ENCODE measurements at places on chromosomes 16 and 17.

DNA sequence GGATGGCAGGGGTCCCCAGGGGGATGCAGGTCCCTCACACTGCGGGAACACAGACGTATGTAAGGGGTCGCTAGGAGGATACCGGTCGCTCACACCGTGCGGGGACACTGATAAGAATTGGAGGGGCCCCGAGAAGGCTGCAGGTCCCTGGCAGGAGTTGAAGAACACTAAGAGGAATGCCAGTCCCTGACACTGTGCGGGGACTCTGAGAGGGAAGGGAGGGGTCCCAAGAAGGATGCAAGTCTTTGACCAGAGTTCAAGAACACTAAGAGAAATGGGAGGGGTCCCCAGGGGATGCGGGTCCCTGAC, 510 bp downstream of the ERCC4 start:
- DNase-seq, result no peak

DNA sequence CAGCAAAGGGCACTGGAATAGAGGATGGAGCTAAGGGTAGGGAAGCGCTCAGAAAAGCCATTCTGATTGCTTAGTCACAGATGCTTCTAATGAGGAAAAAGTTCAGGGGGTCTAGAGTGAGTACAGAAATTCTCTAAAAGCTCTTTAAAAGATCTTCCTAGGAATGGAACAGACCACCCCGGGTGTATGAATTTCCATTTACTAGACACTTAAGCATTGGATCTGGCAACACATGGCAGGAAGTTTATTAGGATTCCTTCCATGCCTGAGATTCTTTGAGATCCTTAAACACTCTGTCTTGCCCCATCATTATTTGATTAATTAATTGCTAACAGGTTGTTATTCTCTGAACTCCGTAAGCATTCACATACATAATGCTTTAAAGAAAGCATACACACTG, 8.5 kb downstream of the KRTAP9-7 start:
- no peak for DNase-seq

DNA sequence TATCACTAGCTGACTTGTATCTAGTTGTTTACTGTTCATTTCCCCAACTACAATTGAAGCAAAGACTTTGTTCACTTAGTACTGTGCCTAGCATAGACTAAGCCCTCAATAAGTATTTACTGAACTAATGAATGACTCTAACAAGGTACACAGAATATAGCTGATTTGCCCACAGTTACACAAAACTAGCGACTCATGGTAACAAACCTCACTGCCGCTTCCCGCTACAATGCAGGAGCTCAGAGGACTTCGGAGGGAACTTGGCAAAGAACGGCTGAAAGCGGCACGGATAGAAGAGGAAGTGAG, 524 bp downstream of the EFTUD2 start:
- no peak for DNase-seq

DNA sequence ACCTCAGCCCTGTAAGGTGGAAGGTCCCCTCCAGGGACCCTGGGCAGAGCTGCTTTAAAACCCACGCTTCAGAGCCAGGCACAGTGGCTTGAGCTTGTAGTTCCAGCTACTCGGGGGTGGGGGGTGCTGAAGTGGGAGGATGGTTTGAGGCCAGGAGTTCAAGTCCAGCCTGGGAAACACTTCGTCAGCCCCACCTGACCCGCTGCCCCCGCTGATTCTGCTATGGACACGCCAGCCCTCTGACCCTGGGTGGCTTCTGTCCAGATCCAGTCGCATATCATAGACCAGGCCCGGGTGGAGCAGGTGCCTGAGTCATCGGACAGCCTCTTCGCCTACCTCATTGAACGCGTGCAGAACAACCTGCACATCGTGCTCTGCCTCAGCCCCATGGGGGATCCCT, 35.2 kb upstream of the KDM6B start:
- no peak for DNase-seq

DNA sequence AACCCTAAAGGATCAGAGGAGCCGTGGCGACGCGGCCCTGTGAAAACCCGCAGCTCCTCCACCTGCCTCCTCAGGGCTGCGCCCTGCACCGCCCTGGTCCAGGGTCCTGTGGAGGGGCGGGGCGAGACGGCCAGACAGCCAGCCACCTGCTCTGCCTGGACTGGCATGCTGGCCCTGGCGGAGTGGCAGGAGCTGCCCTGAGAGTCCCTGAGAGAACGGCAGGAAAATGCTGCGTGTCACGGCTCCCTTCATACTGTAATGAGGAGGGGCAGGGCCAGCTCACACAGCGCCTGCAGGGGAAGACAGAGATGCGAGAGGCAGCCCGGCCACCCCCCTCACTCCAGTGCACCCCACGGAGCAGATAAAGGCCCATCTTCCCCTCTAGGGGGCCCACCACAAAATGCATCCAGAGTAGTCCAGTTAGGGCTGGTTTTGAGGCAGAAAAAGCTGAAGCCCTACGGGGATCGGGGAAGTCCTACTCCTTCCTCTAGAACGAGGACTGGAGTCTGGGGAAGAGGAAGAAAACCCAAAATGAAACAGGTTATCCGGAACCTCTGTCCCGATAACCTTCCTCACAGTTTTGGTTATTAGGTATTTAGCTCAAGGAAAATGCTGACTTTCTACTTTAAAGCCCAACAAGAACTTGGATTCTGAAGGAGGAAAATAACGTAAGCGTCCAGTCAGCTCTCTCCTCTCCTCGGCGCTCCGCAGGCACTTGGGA, 97.6 kb upstream of the DNAH17 start:
- no peak for DNase-seq

DNA sequence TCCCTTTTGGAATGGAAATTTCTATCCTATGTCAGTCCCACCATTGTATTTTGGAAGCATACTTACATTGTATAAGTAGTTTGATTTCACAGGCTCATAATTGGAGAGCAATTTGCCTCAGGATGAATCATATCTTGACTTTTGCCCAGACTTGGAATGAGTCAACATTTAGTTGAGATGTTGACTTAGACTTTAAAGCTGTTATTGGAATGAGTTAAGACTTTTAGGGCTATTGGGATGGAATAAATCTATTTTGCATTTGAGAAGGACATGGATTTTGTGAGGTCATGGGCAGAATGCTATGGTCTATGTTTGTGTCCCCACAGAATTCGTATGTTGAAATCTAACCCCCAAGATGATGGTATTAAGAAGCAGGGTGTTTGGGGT, 12.2 kb upstream of the ZNF594 start:
- no peak for DNase-seq

DNA sequence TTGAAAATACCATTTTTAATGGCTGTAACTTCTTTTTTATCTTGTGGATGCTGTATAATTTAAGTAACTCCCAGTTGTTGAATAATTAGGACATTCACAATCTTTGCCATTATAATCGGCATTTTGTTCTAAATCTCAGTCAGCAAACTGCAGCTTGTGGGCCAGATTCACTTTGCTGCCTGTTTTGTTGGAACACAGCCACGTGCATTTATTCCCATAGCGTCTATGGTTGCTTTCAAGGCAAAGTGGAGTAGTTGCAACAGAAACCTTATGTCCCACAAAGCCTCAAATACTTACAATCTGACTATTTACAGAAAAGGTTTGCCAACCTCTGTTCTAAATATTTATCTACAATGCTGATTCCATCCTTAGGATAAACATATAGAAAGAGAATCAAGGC, 39.2 kb upstream of the TMC5 start:
- DNase-seq, result no peak

DNA sequence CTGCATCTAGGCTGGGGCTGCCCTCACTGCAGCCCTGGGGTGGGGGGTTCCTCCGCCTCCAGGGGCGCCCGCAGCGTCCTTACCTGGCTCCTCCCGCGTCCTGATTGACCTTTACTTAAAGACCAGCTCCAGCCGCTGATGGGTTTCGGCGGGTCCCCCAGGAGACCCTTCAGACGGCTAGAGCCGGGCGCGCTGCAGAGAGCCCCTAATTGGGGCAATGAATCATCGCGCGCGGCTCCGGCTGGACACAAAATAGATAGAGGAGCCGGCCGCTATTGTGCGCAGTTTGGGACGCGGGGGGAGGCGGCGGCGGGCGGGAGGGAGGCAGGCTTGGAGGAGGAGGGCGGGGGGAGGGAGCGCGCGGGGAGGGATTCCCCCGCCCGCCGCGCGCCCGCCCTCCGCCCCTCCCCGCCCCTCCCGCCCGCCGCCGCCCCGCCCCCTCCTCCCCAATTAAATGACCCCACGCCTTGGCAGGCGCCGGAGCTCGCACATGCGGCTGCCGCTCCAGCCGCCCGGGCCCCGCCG, 56.5 kb upstream of the CIBAR2 start:
- DNase-seq, result no peak

DNA sequence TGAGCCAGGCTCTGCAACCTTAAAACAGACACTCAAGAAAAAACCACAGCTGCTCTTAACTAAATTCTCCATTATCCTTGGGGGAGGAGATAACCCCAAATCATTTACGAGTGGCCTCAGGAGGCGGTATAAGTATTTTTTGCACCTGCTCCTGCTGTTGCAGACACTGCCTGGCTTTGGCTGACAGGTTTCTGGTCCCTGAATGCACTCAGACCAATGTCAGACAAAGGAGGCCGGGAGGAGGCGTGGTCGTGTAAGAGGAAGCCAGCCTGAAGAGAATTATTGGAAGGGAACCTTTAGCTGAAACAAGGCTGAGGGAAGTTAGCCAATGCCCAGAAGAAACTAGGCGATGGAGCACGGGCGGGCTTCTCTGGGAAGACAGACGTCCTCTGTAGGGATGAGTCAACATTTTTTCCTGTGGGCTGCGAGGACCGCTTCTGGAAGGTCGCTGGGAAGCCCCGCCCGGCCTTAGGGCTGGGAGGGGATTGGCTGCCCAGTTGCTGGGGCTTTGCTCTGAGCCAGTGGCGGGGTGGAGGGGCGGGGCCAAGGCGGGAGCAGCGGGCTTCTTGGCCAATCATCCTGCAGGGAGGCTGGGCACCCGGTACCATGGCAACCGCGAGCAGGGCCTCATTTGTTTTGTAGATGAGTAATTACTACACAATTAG, 82.3 kb downstream of the CCDC182 start:
- peak; percentile 37 for DNase-seq

- no peak for DNase-seq
Measured at GRCh38 chr17:77572065-77572601, 386.4 kb upstream of the TNRC6C start.

DNA sequence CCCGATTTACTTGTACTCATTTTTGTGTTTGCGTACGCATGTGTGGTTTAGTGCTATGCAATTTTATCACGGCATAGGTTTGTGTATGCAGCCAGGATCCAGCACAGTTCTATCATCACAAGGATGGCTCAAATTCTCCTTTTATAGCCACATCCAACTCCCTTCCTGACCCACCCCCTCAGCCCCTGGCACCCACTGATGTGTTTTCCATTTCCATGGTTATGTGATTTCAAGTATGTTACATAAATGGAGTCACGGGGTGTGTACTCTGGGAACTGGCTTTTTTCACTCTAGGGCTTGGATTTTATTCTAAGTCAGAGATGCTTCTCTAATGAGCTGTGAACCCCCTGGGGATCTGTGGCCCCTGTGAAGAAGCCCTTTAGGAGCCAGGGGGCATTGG, 16.8 kb downstream of the IL4R start:
- DNase-seq, result no peak

- no peak for DNase-seq
Measured at GRCh38 chr17:7445619-7445968, 733 bp downstream of the CHRNB1 start.

- peak; percentile 53 for DNase-seq
Measured at GRCh38 chr16:56279132-56279531, 87.8 kb downstream of the GNAO1 start.

DNA sequence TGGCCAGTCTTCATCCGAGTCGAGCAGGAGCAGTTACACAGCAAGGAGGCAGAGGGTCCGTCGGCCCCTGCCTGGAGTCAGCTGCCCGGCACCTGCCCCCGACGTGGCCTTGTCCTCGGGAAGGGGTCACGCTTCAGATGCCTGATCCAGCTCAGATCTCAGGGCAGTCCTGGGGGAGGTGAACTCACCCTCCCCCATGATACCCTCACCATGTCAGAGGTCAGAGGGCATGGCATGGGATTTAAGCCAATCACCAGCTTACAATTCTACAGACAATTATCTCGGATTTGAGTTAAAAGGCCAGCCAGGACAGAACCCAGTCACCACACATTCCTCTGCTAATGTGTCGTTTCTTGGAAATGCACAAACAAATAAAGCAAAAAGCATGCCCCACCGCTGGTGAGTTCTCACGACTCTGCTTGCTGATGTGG, 211.3 kb downstream of the FOXL1 start:
- DNase-seq, result no peak

DNA sequence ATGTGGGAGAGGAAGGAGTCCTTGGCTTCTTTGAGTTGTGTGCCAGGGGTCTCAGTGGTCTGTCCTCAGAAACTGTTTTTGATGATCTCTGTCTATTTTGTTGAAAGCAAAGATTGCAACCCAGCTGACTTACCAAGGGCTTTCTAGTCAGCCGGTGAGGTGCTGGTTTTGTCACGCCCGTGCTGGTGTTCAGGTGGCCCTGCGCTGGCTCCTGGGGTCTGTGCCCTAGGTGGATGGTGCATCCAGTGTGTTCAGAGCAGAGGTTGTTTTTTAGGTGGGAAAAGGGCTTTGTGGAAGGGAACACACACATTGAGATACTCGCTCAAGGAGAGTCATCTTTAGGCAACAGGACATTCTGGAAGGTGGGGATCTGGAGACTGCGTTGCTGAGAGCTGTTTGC, 51.0 kb downstream of the BANP start:
- DNase-seq, result no peak

- DNase-seq, result no peak
Measured at GRCh38 chr17:74213861-74214391, 555 bp downstream of the TTYH2 start.

DNA sequence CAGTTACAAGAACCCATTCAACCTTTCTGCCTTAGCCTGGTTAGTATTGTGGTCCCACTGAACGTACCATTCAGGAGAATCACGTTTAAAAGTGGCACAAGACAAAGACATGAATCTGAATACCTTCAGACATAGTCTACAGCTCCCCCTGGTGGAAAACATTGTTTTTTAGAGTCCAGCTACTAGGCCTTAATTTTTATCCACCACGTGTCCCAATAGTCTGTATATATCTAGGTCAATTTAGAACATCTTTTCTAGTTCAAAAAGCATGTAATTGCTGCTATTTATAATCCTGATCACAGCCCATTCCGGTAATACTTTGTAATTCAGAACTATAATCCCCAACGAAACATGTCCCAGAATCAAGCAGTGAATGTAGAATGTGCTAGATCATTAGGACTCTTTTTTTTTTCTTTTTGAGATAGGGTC, 13.7 kb upstream of the GUCY2D start:
- peak; percentile 77 for DNase-seq

- no peak for DNase-seq
Measured at GRCh38 chr16:17457513-17457912, 13.2 kb downstream of the XYLT1 start.

- no peak for DNase-seq
Measured at GRCh38 chr17:7704601-7705268, at the start of gene EFNB3. Gene EFNB3, plus strand, starts transcription at chr17:7705202. Its CDS starts 397 bp downstream, at chr17:7705599.

DNA sequence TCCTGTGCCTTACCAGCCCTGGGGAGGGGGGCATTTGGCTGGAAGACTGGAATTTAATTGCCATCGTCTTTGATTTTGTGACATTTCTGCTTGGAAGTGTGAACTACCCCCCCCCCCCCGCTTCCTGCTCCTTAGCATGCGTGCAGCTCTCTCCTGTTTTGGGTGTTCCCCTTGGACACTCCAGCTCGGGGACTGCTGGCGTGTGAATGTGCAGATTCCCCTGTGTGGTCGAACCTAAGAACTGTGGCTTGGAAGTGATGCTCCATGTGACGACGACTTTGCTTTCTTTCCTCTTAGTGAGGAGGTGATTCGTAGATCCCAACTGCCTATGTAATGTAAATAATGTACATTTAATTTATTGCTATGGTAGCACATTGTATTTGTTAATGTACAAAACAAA, 26.1 kb downstream of the OR1D5 start:
- peak; percentile 1 for DNase-seq
